ENCODE measurements at places on chromosomes 13 and 19.

- no peak for DNase-seq
Measured at GRCh38 chr19:5222178-5222577, 118.4 kb downstream of the PTPRS start.

GRCh38 chr13:76461999-76462398 is 424.2 kb downstream of the KCTD12 start:
- DNase-seq, result no peak

GRCh38 chr13:73952648-73953047 is 181.6 kb downstream of the KLF12 start:
- no peak for DNase-seq

DNA sequence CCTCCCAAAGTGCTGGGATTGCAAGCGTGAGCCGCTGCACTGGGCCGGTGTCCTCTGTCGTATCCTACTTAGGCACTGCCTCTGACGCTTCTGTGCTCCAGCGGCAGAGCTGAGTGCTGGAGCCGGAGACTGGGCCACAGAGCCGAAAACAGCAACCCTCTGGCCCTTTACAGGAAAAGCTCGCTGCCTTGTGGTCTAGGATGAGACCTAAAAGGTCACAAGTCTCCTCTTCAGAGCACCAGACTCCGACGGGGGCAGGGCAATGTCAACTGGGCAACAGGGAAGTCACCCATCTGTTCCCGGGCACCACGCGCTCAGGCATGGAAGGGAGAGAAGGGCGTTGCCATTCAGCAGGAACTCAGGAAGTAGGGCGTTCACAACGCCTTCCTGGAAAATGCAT is 91.7 kb downstream of the GADD45B start:
- no peak for DNase-seq

- no peak for DNase-seq
Measured at GRCh38 chr19:21317821-21318220, 11.4 kb downstream of the ZNF708 start.

GRCh38 chr13:28426381-28426780 is 68.5 kb downstream of the FLT1 start:
- DNase-seq, result no peak

DNA sequence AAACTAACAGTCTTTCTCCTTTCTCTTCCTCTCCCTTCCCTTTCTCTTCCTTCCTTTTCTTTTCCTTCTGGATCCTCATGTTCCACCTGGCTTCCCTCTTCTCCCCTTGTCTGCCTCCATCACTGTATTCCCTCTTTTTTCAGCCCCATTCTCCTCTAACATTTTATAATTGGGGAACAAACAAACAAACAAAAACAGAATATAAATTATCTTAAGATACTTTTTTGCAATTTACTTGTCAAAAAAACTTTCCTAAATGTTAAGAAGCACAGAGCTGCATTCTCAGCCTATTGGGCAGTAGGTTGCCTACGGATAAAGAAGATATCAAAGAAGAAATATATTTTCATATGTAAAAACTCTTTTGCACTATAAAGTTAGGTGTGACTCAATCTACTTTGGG is 1382.2 kb upstream of the MIR17HG start:
- DNase-seq, result no peak

DNA sequence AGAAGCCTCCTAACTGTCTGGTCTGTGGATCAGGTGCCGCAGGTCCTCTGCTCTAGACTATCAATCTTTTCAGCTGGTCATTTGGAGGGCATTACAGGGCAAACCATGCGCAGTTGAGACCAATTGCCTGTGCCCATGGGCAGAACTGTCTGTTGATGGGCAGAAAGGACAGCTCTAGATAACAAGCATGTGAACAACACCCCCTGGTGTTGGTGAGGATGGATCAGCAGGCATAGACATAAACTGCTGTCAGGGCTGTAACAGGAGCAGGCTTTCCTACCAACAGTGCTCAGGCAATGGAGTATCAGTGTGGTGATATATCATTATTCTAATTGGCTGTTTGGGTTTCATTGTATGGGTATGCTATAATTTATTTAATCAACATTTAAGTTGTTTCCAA is 104.7 kb upstream of the KL start:
- peak; percentile 20 for DNase-seq

GRCh38 chr13:99311748-99312492 is 4.7 kb upstream of the GPR183 start:
- no peak for DNase-seq

GRCh38 chr13:97018029-97018819 is 23.9 kb upstream of the OXGR1 start:
- peak; percentile 25 for DNase-seq
